GM12891 (cell line): ENCODE measurements at places on chromosomes 7 and 10.

DNA sequence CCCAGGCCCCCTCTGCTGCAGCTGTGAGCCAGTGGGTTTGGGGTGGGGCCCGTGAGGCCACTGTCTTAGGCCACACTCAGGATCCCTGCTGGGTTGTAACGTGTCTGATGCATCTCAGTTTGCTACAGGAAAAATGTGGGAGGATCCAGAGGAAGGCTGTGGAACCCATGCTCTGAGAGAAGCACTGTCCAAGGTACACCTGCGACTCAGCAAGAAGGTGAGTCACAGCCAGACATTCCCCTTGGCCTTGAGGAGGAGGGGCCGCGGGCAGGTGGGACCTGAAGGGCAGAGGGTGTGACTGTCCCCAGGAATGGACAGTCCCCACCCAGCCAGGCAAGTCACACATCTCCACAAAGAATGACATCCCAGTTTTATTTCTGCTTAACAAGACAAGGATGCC, 27.8 kb upstream of the C10orf120 start:
- no peak for DNase-seq

DNA sequence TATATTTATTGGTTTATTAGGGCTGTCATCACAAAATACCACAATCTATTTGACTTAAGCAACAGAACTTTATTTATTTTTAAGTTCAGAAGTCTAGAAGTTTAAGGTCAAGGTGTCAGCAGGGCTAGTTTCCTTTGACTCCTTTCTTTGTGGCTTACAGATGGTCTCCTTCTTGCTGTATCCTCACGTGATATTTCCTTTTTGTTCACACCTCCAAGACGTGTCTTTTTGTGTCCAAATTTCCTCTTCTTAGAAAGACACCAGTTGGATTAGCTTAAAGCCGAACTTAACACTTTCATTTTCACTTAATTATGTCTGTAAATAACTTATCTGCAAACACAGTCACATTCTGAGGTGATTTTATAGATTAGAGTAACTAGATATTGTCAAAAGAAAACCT, 631.4 kb upstream of the POT1 start:
- DNase-seq = no peak

DNA sequence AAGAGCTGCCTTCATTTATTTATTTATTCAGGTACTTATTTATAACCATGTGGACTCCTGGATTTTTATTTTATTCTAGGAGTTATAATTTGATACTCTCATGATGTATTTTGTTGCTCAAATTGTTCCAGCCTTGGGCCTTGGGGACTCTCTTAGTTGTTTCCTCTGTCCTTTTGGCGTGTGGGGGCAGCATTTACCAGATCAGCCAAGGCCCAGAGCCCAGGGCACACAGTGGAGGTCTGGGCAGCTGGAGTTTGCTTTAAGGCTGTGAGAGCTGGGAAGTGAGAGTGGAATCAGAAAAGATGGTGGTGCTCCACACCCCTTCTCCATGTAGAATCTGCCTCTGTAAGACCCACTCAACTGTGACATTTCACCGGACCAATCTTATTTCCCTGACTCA, 398.9 kb downstream of the RPS24 start:
- DNase-seq = no peak

DNA sequence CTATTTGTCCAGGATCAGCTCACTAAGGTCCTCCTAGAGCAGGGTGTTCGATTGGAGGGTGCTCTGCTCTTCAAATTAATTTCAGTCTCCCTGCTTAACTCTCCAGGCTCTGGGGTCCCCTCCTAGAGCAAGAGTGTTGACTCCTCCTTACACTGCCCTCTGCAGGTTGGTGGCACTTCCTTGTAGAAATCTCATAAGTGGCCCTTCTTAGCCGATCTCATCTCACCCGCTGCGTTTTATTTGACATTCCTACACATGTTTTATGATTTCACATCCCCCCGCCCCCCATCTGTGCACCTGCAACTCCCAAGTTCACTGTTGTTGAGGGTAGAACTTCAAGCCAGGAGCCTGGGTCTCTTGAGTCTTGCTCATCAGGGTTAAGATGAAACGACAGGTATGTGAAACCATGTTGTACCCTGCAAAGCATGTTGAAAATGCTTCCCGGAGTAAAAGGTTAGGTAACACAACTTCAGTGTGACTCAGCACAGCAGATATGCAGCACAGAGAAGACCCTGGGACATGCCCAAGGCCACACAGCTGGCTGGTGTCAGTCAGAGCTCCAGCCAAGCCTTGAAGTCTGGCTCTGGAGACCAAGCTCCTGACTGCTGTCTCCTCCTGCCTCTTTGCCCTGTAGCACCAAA, 171.2 kb downstream of the PRKAG2 start:
- DNase-seq = peak; percentile 48

- DNase-seq = no peak
Observed at GRCh38 chr7:50591098-50591479, 25.9 kb upstream of the DDC start.

DNA sequence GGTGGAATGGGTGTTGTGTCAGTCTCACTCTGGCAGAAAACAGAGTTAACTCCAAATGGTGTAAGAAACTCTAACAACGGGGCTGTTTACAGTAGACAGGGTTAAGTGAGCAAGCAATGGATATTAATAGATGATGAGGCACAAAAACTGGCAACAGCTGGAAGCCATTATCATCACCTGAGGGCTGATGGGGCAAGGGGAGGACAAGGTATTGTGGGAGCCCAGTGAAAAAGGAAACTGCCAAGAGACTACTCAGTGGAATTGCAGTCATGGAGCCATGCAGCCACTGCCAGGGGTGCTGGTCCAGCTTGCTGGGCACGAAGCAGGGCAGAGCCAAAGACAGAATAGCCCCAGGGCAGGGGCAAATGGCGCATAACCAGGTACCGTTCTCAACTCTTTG, 260.7 kb downstream of the BICC1 start:
- no peak for DNase-seq

GRCh38 chr7:102193806-102194205, 92.9 kb upstream of the SH2B2 start:
- DNase-seq = no peak

- DNase-seq = no peak
Observed at GRCh38 chr7:70384024-70384423, 747.9 kb upstream of the GALNT17 start.

DNA sequence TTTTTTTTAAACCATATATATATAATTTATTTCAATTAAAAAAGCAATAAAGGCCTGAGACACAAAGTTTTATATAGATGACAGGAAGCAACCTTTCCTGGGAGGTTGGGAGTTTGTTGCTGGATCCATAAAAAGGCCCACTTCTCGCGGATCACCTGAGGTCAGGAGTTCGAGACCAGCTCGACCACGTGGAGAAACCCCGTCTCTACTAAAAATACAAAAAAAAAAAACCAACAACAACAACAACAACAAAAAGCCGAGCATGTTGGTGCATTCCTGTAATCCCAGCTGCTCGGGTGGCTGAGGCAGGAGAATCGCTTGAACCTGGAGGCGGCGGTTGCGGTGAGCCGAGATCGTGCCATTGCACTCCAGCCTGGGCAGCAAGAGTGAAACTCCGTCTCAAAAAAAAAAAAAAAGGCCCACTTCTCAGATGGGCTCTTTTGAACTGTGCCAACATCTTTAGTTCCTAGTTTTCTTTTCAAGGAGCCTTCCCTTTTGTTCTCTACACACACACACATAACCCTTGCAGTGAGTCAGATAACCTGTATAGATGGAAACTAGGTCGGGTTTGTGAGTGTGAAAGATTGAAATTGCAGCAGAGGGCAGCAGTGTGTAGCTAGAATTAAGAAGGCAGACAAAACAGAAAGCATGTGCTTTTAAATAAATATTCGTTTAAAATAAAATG, 1.2 kb upstream of the SMNDC1 start:
- no peak for DNase-seq

DNA sequence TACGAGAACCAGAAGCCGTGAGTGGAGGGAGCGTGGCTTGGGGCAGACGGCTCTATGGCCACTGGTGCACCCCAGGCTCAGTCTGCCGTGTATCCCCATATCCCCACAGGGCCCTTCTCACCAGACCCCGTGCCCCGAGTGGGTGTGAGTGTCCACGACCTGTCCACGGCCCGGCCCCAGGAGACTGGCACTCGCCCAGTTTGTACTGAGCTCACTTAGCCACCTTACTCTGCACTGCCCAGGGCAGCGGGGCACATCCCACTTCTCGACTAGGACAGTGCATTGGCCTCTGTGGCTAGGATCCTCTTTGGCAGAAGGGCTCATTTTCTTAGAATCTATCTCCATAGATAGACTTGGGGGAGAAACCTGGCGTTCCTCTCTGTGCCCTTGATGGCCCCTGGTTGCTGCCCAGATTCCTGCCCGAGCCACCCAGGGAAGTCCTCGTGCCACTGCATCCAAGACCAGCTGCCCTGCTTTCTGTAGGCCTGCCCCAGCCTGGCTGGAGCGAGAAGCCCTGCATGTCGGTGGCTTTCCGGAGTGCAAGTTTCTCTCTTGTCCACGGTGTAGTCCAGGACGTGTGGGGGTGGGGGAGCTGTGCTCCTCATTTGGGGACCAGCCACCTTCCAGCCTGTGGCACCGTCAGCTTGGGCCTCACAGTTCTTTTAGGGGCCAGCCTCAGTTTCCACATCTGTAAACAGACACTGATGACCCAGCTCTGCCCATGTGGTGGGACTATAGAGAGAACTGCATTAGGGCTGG, 11.9 kb downstream of the TMEM120A start:
- DNase-seq = no peak

GRCh38 chr7:144786522-144786921, 49.3 kb downstream of the TPK1 start:
- no peak for DNase-seq

DNA sequence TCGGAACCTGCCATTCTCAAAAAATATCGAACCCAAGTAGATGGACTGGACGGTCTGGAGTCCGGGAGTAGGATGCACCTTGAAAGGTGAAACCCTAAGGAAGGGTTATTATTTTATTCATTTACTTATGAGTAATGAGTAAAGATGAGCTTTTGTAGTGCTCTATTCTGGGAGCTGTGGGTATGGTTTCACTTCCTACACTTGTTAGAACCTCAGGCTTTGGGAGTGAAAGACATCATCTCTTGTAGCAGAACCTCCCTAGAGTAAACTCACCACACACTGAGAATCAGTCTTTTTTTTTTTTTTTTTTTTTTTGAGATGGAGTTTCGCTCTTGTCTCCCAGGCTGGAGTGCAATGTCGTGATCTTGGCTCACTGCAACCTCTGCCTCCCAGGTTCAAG, 389.4 kb upstream of the AUTS2 start:
- DNase-seq = peak; percentile 5

DNA sequence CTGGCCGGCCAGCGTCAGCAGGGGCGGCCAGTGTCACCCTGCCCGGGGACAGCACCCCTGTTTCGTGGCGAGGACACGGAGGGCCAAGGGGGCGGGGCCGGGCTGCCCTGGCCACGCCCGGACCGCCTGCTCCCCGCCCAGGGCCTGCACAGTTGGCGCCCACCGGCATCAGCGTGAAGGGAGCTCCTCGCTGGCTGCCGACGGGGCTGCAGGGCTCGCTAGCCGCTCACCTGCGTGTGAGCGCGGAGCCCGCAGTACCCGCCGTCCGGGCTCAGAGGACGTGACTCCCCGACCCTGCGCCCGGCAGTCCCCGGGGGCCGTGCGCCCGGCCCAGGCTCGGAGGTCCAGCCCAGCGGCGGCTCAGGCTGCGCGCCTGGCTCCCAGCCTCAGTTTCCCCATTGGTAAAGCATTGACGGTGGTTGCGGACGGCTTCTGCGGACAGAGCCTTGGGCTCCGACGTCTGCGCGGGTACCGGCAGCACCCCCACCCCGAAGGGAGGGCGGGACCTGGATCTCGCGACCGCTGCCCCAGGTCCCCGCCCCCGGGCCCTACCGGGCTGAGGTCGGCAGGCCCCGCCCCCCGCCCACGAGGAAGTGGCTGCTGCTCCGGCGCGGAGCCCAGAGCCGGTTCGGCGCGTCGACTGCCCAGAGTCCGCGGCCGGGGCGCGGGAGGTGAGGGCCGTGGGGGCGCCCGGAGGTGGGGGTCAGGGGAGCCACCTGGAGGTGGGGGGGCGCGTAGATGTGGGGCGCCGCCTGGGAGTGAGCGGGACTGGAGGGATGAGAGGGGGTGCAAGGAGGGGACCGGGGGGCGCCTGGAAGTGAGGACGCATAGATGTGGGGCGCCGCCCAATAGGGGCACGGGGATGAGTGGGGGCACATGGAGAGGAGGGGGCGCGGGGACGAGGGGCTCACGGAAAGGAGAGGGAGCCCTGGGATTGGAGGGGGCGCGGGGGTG, at the start of gene ARPC1B:
Gene ARPC1B, plus strand, starts transcription at position 620 of the 954 bp plus-strand sequence. CDS start 10,985 bp downstream, outside the sequence.
- DNase-seq = peak; percentile 97

DNA sequence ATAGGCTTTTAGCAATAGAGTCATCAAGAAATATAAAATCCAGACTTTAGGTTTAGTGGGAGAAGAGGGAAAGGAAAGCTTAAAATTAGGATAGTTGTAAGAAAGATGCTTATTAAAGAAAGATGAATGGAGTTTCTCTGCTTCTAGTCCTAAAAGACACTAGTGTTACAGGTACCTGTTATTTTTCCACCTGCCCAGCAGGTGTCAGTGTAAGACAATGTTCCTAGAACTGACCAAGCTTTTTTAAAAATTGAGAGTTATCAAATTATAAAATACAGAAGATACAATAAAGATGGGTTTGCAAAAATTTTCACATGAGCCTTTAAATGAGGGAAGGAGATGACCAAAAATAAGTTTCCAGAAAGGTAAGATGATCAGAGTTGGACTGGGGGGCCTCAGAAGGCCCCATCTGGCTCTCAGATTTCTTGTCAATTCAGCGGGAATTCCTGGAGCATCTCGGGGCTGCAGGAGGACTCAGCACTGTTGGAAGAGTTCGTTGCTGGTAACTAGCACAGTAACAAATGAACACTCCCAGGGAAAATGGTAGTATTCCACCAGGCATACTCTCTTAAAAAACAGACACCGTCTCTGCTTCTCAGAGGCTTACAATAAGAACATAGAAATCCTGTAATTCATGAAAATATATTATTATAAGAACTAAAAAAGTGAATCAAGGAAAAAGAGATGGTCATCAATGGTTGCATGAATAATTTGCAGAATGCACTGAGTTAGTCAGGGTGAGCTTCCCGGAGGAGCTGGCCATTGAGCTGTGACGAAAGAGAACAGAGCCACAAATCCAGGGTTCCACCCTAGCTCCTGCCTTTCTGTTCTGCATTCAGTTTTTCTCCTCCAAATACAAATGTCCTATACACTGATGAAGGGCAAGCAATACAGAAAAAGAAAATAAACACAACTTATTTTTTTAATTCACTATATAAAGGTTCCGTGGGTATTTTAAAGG, 71.8 kb upstream of the PIK3CG start:
- no peak for DNase-seq

GRCh38 chr7:156466272-156466671, 174.3 kb upstream of the RNF32 start:
- DNase-seq = no peak

DNA sequence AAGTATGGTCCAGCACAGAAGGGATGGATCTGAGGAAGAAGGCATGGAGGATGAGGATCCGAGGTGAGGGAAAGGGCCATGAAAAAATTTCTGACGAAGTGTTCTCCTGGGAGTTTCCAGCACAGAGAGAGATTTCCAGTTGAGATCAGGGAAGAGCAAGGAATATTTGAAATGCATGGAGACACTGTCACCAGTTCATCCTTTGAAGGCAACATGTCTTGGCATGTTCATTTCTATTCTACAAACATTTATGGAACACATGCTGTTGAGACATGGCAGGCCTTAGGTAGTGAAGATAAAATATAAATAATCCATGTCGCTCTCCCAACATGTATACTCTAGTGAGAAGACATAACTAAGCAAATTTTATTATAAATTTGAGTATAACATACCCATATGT, 234.0 kb upstream of the TCF7L2 start:
- DNase-seq = no peak
